ENCODE measurements at places on chromosomes 2 and 18.
A peak's percentile ranks its signal among the peaks of the same experiment; 100 is the strongest.

DNA sequence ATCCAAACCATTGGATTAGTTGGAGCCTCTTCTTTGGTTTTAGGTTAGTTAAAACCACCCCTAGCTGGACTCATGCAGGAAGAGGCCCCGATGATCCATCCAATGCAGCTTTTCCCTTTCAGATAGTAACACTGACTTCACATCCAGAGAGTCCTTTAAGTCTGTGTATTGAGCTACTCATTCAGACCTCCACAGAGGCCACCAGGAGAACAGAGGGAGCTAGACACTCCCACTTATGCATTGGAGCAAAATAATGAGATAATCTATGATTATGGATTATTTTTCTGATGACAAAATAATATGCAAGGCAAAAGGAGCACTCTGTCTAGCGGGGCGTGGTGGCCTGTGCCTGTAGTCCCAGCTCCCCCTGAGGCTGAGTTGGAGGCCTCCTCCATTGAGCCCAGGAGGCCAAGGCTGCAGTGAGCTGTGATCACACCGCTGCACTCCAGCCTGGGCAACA is 1.6 kb upstream of the ROCK2 start:
- DNase-seq = no peak

DNA sequence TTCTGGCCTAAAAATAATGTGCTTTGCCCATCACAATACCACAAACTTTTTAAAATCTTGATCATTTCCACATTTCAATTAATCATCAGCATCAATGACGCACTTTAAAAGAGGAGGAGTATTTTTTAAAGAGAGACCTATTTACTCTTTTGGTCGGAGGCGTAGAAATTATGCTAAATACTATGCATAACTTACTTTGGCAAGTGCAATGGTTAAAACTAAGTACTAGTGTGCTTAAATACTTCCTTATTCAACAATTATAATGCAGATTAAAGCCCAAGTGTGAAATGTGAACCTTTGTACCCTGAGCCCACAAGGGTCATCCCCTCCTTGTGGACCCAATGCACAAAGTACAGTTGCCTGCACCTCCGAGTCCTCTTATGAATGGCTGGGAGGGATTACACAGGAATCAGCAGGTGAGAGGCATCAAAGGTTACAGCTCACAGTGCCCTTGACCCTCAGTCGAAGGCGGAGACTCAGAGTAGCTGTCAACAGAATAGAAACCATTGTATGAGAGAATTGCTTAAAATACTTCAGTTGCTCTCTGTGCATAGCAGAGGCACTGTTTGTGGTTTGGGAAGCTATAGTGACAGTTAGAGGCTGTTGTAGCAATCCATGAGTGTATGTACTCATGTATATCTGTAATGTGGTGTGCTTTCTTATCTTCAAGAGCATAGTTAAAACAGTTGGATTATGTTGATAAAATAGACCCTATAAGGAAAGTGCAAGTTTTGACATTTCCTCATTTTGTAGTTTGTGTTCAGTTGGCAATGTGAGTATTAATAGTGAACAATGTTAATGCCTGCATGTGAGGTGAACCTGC is 151.7 kb upstream of the ITGA4 start:
- DNase-seq = no peak

GRCh38 chr2:181250691-181251090 is 206.5 kb upstream of the ITGA4 start:
- no peak for DNase-seq

DNA sequence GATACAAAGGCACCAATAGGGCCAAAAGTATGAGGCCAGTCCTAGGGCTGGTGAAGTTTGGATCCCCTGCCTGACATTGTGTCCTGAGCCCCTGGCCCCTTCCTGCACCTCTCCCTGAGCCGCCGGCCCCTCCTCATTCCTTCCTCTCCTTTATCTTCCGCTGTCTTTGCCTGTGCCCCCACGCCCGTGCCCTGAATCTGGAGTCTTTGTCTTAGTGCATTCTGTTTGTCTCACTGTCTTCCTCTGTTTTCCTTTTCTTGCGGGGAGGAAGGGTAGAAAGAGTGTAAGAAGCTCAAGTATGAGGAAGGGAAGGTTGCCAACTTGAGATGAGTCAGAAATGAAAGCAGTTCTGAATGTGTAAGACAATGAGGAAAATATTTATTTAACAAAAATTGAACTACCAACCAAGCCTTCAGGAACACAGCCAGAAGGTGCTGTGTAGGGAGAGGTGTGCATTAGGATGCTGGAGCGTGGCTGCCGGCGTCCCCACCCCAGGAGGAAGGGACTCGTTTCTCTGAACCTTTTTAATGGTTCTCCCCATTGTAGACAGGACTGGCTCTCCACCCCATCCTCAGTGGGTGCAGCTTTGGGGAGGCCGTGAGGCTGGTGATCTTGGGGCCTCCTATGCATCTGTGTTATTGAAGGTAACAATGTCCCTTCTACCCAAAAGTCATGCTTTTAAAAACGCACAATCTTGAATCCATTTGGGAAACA is 133.1 kb downstream of the NEDD4L start:
- no peak for DNase-seq

DNA sequence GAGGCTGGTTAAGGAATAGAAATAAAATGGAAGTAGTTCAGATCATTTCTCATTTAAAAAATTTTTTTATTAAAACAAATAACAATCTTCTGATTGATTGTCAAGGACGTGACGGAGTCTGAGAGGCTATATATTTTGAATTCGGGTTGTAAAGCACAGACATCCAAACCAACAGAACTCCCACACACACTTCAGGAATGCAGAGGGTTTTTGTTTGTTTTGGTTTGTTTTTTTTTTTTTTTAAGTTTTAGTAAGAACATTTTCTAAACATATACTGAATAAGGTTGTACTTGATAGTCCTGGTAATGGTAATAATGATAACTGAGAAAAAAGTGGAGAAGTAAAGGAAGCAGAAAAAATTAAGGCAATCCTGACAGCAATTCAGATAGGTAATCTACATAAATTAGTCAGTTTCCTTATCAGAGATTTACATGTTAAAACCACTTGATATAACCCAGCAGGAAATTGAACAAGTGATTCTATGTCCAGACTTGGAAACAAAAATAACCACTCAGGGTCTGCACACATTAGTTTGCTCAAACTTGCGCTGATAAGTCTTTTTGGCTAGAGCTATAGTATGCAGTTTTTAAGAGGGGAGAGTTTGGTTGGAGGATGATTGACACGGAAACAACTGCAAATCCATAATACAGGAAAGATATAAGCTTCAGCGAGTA is 51.5 kb upstream of the CTAGE1 start:
- no peak for DNase-seq

DNA sequence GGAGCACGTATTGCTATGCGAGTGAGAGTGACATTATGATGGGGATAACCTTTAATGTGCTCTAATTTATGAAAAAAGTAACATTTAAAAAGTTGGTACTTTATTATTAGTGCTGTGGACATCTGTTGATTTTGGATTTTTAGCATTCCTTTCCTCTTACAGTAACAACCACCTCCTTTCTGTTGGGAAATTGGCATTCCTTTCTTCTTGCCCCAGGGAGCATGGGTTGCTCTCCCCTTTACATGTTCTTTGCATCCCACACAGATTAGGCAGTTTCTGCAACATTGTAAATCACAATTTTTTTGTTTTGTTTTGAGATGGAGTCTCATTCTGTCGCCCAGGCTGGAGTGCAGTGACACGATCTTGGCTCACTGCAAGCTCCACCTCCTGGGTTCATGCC is 300.2 kb downstream of the LPIN1 start:
- no peak for DNase-seq

- no peak for DNase-seq
Measured at GRCh38 chr2:109031476-109032228, 42.6 kb upstream of the EDAR start.

DNA sequence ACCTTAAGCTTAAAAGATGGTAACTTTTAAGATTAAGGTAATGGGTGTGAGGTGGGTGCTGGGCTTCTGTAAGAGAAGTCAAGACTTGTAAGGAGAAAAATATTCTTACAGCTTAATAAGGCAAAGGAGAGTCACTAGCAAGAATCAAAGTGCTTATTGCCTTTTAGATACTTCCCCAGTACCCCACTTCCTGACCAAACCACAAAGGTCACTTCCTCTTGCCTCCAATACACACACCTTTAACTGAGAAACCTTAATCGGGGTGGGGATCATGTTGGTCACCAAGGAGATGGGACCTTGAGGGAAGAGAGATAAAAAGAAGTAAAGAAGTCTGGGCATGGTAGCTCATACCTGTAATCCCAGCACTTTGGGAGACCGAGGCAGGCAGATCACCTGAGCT is 10.6 kb upstream of the ATG16L1 start:
- DNase-seq = no peak

GRCh38 chr2:27863146-27863545 is 27.0 kb downstream of the RBKS start:
- DNase-seq = no peak

DNA sequence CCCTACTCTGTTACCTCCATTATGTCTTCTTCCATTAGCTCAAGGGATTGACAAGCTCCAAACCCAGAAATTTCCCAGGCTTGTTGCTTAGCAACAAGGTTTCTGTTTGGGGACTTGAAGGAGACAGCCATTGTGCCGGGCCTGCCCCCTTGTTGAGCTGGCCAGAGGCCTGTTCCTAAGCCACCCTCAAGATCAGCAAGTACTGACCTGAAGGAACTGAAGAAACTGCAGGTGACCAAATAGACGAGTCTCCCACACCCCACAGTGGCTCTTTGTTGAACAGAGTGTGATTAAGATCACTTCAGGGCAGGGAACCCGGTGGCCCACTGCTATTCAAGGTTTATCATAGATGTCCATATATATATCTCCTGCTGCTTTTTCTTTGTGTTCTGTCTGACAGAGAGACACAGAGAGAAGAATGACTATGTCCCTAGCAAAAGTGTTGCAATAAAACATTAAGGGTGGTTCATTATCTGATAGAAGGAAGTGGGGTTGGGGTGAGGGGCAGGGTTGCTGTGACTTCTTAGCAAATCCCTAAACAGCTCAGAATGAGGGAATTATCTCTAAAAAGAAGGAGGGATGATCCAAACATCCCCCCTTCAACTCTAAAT is 69.2 kb downstream of the RNF144A start:
- DNase-seq = no peak

- peak; percentile 80 for DNase-seq
Measured at GRCh38 chr18:59308248-59308937, 10.1 kb downstream of the CPLX4 start.

DNA sequence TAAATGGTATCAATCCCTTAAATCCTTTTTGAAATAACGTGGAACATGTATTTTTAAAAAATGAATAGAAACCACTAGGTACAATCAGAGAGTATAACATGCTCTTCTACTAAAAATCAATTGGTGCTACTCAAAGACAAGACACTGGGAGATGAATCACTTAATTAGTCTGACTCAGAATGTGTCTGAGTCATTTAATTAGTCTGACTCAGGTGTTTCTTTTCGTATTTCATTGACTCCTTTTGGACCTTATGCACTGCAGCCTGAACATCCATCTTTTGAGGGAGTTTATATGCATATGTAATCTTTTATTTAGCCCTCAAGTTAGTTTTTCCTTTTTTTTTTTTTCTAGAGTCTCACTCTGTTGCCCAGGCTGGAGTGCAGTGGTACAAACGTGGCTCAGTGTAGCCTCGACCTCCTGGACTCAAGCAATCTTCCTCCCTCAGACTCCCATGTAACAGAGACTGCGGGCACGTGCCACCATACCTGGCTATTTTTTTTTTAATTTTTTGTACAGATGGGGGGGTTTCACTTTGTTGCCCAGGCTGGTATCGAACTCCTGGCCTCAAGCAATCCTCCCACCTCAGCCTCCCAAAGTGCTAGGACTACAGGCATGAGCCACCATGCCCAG is 26.5 kb downstream of the PPP4R3B start:
- DNase-seq = no peak

DNA sequence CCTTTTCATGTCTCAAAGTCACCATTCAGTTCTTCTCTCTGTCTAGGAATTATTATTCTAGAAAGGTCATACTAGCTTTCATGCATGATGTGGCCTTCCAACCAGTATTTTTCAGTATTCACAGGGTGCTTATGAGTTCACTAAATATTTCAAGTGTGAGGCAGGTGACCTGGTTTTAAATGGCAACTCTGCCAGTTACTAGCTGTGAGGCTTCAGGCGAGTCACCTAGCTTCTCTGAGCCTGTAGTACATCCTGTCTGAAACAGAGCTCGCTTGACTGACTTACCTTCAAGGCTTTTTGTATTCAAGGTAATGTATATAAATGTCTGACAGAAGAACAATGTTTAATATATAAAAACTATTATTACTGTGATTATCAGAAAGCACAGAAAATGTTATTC is 19.4 kb upstream of the ACVR1 start:
- no peak for DNase-seq

- no peak for DNase-seq
Measured at GRCh38 chr2:39678170-39678569, 12.5 kb downstream of the TMEM178A start.

- peak; percentile 46 for DNase-seq
Measured at GRCh38 chr2:60925994-60926740, 44.8 kb downstream of the REL start.

DNA sequence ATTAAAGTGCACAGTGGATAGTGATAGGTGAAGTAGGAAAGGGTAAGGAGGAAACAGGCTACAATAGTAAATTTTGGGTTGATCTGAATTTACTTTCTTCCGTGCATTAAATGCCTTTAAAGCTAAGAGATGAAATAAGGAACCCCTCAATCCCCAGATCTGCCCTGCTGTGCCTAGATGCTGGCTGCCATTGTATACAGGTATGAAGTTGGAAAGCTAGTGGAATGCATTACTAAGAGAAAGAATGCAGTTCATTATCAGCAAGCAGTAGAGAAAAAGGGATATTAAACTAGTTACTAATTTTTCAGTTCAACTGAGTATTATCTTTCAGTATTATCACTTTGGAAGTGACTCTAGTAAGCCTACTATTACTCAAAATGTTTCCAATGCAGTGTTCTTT is 93.3 kb downstream of the WDPCP start:
- DNase-seq = no peak

GRCh38 chr2:171630089-171630770 is 57.0 kb upstream of the DYNC1I2 start:
- DNase-seq = no peak

- DNase-seq = no peak
Measured at GRCh38 chr2:237652854-237653253, 25.5 kb downstream of the LRRFIP1 start.

GRCh38 chr2:46970334-46971288 is 55.0 kb upstream of the MCFD2 start:
- DNase-seq = no peak

DNA sequence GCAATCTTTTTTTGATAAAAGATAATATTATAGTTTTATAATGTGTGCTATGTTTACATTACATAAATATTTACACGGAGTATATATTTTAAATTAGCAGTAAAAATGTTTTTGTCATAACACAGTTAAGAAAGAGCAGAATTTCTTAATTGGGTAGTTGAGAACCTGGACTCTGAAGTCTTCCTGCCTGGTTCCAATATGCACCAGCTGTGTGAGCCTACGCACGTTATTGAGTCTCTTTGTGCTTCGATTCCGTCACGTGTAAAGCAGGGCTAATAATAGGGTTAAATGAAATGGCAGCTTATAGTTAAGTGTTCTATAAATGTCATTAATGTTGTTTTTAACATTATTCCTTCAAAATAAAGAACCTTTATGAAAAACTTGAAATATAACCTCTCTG is 1.2 kb upstream of the CCDC88A start:
- DNase-seq = peak; percentile 54

- DNase-seq = peak; percentile 57
Measured at GRCh38 chr18:79380816-79381806, 14.6 kb upstream of the NFATC1 start.

GRCh38 chr2:127683757-127684156 is 8.4 kb upstream of the LIMS2 start:
- DNase-seq = peak; percentile 41
